ENCODE measurements at places on chromosomes 5 and 9. TPM values are rescaled to one million over a fixed set of nuclear protein-coding genes. Genes with fewer than 3 reads are reported as not detected.

DCAF10 gene
- total RNA-seq: 12.9 TPM

MPDZ gene
- total RNA-seq: not detected

PCDHA10 gene
- total RNA-seq: not detected

AGXT2 gene
- not detected for total RNA-seq

Data from natural killer cell (primary cell).